ENCODE measurements at places on chromosomes 7 and 10.

GRCh38 chr7:69403169-69403568, 195.1 kb upstream of the AUTS2 start:
- DNase-seq: no peak

GRCh38 chr7:25031007-25031406, 51.0 kb upstream of the OSBPL3 start:
- DNase-seq: no peak

DNA sequence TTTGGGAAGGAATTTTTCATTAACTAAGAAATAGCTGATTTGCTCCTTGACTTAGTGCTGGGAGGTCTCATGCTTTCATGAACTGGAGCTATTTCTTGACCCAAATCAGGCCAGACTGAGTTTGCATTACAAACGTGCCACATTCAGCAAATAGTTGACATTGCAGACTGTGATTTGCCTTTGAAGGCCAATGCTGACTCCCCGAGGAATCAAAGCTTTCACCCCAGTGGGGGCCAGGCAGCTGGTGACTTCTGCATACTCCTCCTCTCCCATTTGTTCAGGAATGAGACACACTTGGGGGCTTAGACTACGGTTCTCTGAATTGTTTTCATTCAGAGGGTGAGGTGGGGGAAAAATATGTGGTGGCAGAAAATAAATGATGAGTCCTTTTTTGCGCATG, 111.0 kb upstream of the JAZF1 start:
- no peak for DNase-seq

GRCh38 chr7:149625947-149626392, 128.4 kb upstream of the ZNF746 start:
- DNase-seq: no peak

GRCh38 chr10:97764519-97764931, 7.3 kb downstream of the SFRP5 start:
- no peak for DNase-seq

- no peak for DNase-seq
Observed at GRCh38 chr7:38481401-38481800, 149.8 kb downstream of the AMPH start.

- DNase-seq: no peak
Observed at GRCh38 chr10:124646483-124647352, 97.5 kb downstream of the FAM53B start.

GRCh38 chr7:114851406-114852061, 70.4 kb upstream of the MDFIC start:
- no peak for DNase-seq

- no peak for DNase-seq
Observed at GRCh38 chr7:138125598-138126111, 49.4 kb downstream of the AKR1D1 start.

- DNase-seq: no peak
Observed at GRCh38 chr7:112622159-112622715, 141.4 kb downstream of the LSMEM1 start.

DNA sequence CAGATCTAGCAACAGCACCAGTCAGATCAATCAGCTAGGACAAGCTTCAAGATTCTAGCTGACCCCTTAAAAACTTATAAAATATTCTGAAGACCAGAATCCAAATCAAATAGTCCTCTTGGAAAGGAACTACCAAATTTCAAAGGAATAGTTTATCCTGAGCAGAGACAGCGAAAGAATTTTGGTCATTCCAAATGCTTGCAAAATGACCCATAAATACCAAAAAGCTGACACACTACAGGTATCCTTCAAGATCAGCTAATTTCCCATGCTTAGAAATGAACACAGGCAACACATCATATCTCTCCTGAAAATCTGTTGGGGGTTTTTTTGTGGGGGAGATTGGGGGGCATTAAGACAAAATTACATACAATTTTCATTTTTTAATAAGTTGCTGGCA, 78.8 kb downstream of the PDSS1 start:
- DNase-seq: no peak

DNA sequence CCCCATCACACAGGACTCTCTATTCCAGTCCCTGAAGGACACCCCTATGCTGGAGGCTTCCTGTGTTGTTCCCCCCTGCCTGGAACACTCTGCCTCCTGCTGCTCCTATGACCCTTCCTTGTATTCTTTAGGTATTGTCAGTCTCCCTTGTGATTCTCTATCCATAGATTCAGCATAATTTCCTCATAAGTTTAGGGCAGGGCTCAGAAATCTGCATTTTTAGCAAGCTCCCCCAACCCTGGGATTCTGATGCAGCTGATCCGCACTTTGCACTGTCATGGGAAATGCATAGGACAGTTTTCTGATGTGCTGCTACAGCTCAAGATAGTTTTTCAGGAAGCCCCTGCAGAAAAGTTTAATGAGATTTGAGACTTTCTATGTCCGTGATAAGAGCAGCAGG, 79.9 kb downstream of the ADRA2A start:
- no peak for DNase-seq

DNA sequence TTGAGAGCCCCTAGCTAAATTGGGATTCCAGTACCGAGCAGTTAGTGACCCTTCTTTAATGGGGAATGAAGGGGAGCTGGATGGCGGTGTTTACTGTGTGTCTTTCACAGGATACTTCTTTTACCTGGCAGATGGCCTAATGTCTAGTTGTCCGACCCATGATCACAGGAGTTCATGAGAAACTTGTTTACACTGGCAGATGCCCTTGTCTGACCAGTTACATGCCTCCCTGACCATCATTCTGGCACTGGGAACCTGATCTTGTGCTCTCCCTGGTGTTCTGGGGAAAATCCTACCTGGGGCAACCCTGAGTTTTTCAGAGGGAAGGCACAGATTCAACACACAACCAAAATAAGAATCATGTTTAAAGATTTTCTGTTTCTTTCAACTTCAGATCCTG, 120.1 kb upstream of the SLC13A1 start:
- no peak for DNase-seq

DNA sequence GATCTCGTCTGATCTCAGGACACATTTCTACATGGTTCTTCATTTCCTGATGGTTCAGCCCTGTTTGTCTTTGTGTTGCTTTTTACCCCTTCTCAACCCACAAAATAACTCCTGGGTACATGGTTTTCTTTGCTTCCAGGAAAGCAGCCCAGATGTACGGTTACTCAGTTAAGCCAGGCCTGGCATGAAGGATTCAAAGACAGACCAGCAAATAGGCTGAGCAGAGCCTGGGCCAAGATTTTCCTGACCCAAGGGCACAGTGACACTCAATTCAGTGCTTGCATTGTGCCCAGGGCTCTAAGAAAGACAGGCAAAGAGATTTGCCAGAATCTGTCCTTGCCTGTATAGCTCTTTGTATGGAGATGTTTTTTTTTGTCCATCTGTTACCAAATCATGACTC, 340.8 kb upstream of the KIAA1217 start:
- DNase-seq: no peak

GRCh38 chr7:52146871-52147634, 830.4 kb upstream of the COBL start:
- DNase-seq: no peak

- no peak for DNase-seq
Observed at GRCh38 chr7:112510001-112510742, 29.4 kb downstream of the LSMEM1 start.

GRCh38 chr10:44696496-44696895, 214.6 kb upstream of the TMEM72 start:
- no peak for DNase-seq

GRCh38 chr10:31832261-31832660, 96.4 kb downstream of the ARHGAP12 start:
- DNase-seq: no peak

GRCh38 chr7:37598824-37599223, 84.7 kb upstream of the GPR141 start:
- DNase-seq: no peak

DNA sequence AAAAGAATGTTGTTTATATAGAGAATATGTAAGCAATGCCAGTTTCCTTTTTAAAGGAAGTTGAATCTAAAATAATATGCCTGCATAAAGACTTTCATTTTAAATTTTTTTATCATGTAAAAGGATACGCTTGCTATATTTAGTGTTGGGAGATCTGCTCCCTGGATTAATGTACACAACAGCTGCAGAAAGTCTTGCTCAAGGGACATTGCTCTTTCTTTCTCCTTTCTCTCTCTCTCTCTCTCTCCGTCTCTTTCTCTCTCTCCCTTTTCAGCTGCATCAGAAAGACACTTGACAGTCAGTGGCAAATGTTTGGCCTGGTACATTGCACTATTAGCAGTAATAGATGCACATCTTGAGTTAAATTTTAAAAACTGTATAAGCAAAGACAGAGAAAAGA, 739 bp downstream of the MYPN start:
- no peak for DNase-seq

DNA sequence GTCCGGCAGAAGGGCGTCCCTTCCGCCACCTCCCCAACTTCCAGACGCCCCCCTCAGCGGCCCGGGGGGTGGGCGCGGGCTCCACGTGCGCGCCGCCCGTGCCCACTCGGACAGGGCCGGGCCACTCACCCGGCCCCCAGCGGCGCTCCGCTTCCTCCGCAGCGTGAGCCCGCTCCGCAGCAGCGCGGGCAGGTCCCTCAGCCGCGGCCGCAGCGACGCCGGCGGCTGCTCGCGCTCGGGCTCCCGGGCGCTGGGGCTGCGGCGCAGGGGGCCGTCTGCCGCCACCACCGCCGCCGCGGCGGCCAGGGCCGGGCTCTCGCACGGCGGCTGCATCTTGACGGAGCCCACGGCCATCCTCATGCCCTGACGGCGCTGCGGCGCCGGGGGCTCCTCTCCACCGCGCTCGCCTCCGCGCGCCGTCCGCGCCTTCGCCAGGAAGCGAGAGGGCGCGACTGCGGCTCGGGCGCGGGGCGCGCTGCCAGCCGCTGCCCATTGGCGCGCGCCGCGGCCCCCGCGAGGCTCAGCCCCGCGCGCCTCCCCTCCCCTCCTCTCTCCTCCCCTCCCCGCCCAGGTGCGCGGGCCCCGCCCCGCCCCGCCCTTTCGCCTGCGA, at the start of gene RAPGEF5:
TSS of gene RAPGEF5 (minus strand) at position 454 of the 610 bp plus-strand sequence. CDS start at position 360, 94 bp downstream.
- DNase-seq: no peak

DNA sequence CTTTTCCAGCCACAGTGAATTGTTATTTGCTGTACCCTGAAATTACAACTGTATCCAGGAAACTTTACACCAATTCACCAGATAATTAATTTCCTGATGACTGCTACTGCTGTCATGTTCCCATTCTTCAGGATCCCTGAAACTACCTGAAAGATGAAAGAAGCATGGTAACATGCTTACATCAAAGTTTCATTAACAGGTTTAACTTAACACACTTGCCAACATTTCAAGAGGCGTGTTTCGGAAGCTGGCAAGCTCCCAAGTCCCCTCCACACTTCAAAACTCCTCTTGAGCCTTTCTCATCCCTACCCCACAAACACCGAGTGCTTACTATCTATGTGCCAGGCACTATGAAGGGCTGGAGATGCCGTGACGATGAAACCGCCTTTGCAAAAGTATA, 88.6 kb downstream of the MPP7 start:
- no peak for DNase-seq

DNA sequence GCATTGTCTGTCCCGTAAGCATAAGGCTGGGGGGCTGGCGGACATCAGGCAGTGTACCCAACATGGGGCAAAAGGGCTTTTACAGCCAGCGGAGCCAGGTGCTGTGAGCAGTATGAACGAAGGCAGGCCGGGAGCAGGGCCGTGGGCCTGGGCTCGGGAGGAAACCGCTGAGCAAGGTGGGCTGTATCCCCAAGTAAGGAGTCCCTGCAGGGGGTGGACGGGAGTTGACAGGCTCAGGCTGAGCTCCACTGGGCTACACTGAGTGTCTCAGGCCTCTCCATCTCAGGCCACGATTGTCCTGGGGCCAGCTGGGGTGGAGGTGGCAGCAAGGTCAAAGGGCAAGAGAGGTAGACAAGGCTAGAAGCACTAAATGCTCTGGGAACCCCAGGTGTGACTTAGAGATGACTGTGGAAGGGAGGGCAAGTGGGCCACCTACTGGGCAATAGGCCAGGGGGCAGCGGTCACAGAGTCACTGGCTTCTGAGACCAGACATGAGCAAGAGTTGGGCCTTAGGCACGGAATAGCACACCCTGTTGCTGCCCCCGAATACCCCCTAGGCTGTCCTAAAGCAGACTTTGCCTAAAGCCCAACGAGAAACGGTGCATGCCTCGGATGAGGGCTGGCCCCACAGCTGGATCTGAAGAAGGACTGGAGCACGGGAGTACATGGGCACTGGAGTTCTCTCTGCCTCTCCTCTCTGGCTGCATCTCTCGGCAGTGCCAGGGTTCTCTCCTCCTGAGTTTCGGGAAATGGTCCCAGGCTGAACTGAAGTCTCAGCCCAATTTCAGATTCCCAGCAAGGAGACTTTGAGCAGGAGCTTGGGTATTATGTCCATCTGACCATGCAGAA, 10.8 kb upstream of the RAMP3 start:
- DNase-seq: no peak

DNA sequence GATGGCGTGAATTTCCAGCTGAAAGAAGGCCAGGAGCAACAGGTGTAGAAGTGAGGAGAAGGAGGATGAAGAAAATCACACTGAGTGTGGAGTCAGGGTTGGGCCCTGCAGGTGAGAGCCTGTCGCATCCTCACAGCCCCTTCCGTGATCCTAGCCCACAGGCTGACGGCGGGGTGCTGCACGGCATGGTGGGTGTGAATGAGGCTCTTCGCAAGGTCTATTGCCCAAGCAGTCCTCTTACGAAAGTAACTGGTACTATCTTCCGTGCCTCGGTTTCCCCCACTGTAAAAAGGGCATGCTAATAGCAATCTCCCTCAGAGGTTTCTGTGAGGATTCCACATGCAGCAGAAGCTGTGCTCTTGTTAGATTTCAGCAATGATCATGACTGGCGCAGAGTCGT, 129.9 kb upstream of the TNS3 start:
- no peak for DNase-seq

GRCh38 chr10:78260680-78261079, 227.0 kb downstream of the RPS24 start:
- DNase-seq: no peak

DNA sequence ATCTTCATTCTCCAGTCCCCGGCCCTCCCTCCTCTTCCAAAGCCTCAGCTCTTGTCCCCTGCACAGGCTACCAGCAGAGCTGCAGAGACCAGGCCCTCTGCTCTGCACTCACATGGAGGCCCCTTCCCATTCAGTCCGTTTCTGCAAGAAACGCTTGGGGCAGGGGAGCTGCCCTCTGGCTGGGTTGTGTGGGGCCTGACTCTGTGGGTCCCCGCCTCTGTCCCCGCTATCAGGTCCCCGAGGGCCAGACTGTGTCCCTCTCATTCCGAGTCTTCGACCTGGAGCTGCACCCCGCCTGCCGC, 1.5 kb downstream of the PCOLCE start:
- DNase-seq: no peak

- no peak for DNase-seq
Observed at GRCh38 chr7:47640265-47640664, 58.4 kb upstream of the TNS3 start.

- no peak for DNase-seq
Observed at GRCh38 chr10:125698481-125698998, 15.6 kb upstream of the TEX36 start.

Data from activated CD4-positive, alpha-beta T cell treated with anti-CD3 and anti-CD28 coated beads, Interleukin-2, amount 50 U/mL, for 24 hours (primary cell).